NCI-H2081 treated with DMSO at 0.1 percent for 48 hours (cell line): ENCODE measurements at places on chromosomes 11 and 22.

DNA sequence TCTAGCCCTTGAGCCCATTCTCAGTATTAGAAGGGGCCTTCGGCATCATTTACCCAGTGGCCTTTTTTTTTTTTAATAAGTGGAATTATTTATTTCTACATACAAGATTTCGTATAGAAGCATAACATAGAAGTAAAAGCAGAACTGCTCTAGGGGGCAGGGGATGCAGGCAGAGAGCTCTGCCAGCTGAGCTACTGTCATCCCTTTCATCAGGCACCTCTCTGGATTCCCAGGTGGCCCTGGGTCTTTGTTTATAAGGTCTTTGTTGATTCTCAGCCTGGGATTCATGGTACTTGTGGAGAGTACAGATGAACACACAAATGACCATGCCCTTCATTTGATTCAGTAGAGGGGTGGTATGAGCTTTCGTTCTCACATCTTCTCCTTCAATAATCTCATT is 66.4 kb downstream of the GAB2 start:
- DNase-seq: no peak

GRCh38 chr22:45515676-45516075 is 13.0 kb downstream of the FBLN1 start:
- no peak for DNase-seq

DNA sequence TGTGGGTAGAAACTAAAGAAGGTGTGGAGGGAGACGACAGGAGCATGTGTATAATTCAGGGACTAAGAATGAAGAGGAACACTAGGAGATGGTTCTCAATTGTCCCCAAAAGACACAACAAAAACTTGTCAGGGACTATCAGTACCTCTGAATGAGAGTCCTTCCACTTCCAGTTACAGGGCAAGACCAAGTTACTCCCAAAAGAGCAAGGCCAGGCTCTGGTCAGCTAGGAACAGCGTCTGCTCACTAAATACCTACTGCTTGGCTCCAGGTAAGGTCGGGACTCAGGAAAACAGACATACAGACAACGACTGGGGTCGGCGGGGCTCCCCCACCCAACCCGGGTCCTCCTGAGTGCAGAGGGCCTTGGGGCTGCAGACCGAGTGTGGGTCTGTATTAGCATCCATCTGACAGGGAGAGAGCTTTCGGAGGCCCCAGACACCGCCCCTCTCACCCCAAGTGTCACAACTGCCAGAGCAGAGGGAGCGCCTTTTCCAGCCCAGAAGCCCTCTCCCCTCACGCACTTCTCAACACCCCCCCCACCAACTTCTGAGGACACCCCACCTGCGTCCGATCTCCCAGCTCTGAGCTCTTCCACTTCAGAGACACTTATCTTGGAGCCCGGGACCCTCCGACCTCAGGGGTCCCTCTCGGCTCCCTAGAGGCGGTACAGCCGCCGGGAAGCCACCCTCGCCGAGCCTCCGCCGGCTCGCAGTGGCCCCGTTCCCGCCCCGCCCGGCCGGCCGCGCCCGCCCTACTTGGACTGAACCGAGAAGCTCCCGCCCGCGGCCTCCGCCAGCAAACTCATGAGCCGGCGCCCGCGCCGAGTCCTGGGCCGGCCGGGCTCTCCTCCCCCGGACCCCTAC is 522 bp downstream of the RHOG start:
- DNase-seq: no peak

DNA sequence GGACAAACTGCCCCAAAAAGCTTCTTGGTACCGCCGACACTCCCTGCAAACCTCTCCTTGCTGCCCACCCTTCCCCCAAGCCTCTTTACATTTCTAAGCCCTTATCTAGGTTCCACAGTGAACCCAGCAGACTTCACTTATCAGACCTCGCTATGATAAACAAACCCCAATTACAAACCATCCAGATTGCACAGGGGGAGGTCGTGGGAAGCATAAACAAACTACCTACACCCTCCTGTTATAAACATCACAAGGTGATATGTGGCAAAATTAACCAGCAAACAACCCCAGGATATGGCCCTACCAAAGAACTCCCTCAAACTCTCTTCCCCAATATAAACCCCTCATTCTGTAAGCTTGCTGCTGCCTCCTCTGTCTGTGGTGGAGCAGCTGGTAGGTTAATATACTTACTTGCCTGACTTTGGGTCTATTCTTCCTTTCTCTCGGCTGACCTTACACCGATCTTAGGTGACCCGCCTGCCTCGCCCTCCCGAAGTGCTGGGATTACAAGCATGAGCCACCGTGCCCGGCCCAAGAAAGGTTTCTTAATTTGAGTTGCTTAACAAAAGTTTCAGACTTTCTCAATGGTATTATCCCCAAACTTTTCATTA is 66.0 kb upstream of the TENM4 start:
- DNase-seq: no peak

DNA sequence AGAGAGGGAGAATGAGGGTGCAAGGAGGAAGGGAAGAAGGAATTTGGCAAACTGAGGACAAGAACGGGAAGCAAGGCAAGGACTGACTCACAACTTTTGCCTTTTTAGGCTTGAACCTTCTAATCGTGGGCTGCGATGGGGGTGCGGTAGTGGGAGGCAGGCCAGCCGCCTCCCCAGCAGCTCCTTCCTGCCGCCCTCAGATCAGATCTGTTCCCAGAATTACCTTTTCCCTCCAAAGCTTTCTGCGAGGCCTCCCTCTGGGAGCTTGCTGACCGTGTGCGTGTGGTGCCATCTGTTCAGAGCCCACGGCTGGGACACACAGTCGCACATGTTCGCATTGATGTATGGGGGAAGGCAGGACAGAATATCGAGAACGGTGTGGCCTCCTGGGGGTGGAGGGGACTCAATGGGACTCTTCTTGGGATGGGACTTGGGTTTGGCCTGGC is 86.9 kb upstream of the PARVA start:
- no peak for DNase-seq

- DNase-seq: no peak
Observed at GRCh38 chr11:66068923-66069714, 953 bp upstream of the PACS1 start.

- no peak for DNase-seq
Observed at GRCh38 chr22:48422900-48423480, 1404.7 kb downstream of the BRD1 start.

DNA sequence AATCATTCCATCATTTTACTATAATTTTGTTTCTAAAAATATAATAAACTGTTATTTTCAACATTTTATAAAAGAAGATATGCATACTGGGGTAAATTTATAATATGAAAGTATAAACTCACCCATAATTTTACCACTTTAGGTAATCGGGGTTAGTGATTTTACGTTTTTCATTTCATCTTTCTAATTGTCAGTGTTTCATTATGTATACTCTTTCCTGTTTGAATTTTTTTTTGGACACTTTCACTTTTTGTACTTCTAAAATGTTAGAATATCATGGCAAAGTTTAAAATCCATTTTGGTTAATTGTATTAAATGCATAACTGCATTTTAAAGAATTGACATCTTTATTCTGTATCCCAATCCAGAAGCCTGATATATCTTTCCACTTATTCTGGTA is 115.8 kb downstream of the METTL15 start:
- no peak for DNase-seq

DNA sequence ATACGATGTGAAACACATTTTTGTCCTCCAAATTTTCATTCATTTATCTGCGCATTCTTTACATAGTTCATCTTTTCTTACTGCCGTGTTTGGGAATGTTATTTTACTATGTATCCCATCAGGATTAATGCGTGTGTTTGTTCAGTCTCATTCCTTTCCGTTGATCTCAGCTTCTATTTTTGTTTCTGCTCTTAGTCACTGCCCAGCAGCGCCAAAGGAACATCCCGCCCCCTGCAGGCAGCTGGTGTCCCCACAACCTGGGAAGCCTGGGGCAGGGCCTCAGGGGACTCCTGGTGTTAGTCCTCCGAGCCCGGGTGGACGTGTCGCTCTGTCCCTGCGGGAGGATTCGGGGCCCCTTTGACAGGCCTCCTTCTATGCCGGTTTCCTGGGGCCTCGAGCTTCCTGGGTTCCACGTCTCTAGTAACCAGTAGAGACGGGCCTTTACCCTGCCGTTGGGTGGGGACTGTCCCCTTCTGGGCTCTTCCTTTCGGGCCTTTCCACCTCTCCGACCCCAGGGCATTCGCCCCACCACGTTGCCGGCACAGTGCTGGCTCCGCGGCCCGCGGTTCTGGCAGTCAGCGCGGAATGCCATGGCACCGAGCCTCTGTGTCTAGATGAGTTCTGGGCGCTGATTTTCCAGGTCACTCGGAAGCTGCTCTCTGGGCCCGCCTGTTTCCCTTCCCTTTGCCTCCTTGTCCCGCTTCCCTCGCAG is 39.8 kb downstream of the WEE1 start:
- peak; percentile 56 for DNase-seq

GRCh38 chr22:47250995-47251765 is 488.7 kb downstream of the TBC1D22A start:
- no peak for DNase-seq

GRCh38 chr11:127073621-127074020 is 73.1 kb upstream of the KIRREL3 start:
- no peak for DNase-seq

DNA sequence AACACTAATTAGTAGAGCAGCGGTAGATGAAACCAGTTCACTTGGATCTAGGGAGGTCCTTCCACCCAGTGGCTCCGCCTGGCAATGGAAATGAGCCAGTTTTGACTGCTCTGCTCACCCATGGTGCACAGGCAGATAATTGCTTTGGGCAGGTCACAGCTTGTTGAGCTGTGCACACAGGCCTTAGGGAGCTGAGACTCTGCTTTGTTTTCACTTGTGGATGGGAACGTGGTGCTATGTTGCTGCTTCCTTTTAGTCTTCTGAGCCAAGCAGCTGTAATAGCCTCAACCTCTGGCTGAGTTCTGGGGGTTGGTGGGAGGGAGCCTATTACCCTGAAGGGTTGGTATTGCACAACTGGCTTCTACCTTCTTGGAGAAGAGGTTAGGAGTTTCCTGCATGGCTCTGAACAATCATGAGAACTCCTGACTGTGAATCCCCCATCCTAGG is 262.3 kb upstream of the MTNR1B start:
- peak; percentile 89 for DNase-seq

DNA sequence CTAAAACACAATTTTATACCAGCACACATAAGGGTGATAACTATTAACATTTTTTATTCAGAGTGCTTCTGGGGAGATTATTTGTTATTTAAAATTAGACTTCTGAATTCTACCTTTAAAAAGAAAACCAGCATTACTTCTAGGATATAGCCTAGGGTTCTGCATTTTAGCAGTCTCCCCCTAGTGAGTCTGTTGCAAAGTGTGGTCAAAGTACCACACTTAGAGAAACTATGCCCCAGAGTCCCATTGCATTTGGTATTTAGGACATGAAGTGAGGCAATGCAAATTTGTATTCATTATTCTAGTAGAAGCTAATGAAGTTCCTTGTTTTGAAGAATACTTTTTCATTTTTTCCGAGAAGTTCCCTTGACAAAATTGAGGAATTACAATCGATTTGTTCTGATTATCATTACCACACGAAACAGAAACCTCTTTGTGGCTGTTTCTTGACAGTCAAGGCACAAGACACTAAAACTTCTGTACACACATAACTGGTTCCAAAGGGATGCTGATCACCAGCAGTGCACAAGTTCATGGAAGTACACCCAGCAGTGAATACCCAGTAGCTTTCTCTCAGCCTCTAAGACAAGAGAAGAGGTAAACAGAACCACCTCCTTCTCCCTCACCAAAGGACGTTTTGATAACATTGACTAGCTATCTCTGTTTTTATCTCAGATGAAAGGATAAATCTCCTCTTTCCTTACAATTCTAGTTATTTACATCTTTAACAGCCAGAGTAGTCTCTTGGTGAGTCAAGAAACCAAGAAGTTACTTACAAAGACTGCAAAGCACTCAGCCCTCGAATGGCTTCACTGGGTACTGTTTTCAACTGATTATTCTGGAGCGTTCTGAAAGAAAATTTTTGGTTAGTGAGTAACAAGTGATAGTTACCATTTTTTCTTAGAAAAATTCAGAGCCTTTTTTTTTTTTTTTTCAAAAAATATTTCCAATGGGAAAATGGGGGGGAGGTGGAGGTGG is 27.6 kb upstream of the CCDC34 start:
- DNase-seq: no peak

GRCh38 chr11:118609380-118610224 is 2.2 kb downstream of the PHLDB1 start:
- DNase-seq: no peak

DNA sequence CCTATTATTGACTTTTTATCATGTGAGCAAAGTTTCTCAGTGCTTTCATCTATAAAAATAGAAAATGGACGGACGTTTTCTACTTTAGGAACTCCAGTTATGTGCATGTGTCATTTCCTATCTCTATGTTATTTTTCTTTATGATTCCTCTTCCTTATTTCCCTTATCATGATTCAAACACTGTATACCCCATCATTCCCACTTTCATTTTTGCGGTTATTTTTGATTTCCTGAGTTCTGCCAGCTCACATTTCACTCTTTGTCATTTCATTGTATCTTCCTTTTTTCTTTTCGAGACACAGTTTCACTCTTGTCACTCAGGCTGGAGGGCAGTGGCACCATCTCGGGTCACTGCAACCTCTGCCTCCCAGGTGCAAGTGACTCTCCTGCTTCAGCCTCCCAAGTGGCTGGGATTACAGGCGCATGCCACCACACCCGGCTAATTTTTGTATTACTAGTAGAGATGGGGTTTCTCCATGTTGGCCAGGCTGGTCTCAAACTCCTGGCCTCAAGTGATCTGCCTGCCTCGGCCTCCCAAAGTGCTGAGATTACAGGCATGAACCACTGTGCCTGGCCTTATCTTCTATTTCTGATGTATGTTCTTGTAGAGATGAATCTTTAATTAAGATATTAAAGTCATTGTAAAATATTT is 21.5 kb downstream of the C11orf58 start:
- DNase-seq: no peak

- DNase-seq: no peak
Observed at GRCh38 chr11:70570693-70571395, 172.5 kb downstream of the CTTN start.

- DNase-seq: no peak
Observed at GRCh38 chr22:41660416-41660815, 28.3 kb downstream of the SNU13 start.

DNA sequence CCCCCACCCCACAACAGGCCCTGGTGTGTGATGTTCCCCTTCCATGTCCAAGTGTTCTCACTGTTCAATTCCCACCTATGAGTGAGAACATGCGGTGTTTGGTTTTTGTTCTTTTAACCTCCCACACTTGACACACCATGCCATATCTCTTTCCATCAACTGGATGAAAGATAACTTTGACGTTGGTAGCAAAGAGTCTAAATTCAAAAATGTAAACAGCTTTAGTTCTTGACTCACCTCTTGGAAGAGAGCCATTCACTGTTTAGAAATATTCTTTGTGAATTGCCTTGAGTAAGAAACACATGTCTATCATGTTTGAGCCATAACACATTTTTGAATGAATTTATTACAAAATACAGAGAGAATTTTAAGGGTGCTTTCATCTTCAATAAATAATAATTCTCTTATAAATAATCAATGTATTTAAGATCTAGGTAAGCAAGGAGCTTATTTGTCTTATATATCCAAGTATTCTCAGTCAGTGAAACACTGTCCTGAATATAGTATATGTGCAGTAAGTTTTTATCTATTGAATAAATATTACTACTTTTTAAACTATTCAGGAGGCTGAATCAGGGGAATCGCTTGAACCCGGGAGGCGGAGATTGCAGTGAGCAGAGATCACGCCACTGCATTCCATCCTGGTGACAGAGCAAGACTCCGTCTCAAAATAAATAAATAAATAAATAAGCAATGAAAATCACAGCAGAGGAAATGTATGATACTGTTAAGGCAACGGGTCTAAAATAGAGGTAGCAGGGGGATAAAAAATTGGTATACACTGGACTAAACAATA is 6.7 kb downstream of the CARD18 start:
- no peak for DNase-seq
